ENCODE measurements at places on chromosomes 2 and 18.

DNA sequence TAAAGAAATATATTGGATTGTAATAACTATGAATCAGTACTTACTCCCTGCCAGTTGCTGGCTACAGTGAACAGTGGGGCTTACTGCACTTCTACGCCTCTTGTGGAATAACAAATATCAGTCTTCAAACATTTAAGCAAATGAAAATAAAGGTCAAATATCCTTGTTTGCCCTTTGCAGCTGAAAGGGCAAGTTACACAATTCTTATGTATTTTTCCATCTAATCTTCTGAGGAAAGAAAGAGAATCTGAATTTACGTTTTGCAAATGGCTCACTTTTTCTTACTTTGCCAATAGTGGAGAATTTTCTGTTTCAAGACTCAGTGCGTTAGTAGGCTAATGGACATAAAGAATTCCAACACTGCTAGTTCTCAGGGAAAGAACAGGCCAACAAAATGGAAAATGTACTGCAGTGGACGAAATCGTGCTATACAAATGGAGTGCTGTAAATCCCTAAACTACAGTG lies 157.2 kb upstream of the TMEM200C start:
- no peak for DNase-seq

GRCh38 chr18:27862041-27862682 lies 314.8 kb downstream of the CDH2 start:
- no peak for DNase-seq

- no peak for DNase-seq
These were observed 686 bp upstream of the RGPD8 start for GRCh38 chr2:112433932-112434730.

GRCh38 chr2:133171393-133172004 lies 396.8 kb downstream of the NCKAP5 start:
- peak; percentile 29 for DNase-seq

DNA sequence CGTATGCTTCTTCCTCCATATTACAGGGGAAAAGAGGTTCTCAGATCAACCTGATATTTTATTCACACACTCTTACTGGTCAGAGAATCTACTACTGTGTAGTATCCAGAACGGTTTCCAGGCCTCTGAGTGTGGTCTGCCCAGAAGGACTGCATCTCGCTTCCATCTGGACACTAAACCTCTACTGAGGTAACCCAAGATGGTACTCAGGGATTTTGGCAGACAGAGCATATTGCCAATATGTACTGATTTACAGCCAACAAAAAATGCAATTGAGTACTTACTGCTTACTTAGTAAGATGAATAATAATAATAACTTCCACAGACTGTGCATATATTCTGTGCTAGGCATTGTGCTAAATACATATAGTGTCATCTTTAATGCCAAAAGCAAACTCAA lies 55.8 kb downstream of the CYRIA start:
- DNase-seq, result no peak

- DNase-seq, result no peak
These were observed 30.5 kb upstream of the RMDN2 start for GRCh38 chr2:37894601-37895000.

DNA sequence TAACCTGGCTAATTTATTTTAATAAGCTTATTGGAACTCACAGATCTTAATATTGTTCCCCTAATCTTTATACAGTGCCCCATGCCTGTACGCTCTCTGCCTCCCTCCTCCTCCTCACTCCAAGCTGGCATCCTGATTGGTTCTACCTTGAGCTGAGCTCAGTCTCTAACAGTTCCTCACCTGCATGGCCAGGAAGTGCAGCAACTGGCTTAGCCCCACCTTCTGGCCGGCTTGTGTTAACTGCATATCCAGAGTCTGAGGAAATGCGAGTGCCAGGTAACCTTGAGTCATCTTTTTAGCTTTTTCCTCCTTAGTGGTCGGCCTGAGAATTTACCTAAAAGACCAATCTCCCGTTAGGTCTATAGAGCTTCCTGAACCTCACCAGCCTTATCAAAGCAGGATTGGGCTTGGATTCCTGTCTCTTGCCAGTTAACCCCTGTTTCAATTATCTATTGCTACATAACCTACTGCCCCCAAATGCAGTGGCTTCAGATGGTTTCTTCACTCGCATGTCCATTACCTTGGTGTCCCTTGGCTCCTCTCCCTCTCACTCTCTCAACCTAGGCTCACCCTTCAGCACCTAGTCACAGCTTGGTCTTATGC lies 89.5 kb upstream of the STK39 start:
- no peak for DNase-seq

DNA sequence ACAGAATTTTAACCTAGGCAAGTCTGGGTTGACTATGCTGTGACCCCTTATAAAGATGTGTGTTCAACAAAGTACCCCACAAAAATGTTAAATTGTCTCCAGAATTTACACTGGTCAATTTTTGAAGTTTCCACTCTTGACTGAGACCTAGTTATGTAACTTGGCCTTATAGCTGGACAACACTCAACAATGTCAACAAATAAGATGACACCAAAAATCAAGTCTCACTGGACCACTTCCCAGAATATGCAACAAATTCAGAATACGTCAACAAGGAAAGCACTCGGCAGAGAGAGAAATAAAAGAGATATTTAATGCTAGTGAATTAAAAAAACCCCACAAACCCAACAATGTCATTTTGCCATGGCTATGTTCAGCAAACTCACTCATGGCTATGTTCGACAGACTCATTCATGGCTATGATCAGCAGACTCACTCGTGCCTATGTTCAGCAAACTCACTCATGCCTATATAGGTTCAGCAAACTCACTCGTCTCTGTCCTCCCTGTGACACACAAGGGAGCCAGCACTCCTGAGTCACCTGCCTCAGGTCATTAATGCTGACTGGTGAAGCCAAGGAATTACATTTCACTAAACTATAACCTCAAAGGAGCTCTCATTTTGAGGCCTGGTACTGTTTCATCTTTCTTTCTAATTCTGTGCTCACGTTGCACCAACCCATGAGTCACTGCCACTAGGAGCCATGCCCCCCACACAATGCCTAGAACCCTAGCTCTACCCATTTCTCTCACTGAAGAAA lies 72.7 kb downstream of the PTPN2 start:
- DNase-seq, result no peak

DNA sequence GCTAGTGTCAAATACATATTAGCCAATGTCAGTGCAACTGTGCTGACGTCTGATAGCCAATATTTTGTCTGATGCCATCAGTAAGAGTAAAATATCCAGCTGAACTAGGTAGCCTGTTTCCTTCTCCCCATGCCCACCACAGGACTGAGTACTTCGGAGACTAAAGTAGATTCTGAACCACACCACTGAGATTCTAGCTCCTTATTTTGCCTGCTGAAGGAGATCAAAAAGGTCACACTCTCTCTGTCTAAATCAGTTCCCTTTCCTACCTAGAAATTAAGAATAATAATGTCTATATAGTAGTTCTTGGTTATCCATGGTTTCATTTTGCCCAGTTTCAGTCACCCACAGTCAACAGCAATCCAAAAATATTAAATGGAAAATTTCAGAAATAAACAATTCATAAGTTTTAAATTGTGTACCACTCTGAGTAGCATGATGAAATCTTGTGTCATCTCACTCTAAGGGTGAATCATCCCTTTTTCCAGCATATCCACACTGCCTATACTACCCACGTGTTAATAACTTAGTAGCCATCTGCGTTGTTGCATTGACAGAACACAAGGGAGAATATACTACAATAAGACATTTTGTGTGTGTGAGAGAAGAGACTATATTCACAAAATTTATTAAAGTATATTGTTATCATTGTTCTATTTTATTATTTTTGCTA lies 1043.3 kb upstream of the PIK3C3 start:
- DNase-seq, result no peak

All from MV-4-11 (cell line).